ENCODE measurements at places on chromosomes 13 and 19.

DNA sequence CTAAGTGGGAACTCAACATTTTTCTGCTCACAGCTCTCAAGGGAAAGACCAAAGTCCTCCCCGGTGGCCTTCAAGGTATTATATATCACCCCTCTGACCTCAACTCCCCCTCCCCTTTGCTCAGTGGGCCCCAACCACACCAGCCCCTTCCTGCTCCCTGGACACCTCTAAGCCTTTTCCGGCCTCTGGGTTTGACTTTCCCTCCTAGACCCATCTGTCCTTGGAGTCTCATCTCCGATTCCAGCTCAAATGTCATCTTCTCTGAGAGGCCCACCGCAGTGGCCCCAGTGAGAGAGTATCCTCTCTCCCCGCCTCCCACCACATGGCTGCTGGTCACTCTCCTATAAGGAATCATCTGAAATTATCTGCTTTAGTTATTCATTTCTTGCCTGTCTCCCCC, 941 bp upstream of the UHRF1 start:
- no peak for DNase-seq

- peak; percentile 41 for DNase-seq
Measured at GRCh38 chr19:23394511-23394910, 760 bp downstream of the ZNF91 start.

DNA sequence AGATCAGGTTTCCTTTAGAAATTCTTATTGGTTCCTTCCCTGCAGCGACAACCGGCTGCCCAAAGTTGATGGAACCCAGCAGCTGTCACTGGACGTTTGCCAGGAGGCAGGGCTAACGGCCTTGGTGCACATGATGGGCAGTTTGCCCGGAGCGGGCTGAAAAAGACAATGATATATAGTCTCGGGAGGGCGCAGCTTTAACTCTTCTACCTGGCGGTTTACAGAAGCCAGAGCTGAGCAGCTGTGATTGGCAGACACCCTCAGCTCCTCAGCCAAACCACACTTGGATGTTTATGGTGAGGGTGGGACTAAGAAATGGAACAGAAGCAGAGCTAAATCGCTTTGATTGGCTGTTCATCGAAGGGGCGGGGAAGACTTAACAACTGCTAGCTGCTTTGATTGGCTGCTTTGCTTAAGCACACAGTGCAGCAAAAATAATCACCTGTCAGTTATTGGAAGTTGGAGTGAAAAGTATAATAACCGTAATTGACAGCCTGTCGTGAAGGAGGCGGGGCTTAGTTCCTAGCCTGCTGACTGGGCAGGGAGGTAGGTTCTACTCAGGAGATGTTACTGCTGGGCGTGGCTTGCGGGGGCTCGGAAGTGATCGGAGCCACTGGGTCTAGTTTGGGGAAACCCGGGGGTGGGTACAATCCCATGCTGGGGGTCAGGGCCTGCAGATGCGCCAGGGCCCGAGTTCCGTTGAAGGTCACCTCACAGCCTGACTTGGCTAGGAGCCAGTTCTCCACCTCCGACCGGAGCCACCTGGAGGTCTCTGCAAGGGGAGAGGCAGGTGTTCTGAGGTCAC, 7.5 kb downstream of the EMP3 start:
- peak; percentile 100 for DNase-seq

- no peak for DNase-seq
Measured at GRCh38 chr19:48530066-48530720, 18.6 kb upstream of the LMTK3 start.

DNA sequence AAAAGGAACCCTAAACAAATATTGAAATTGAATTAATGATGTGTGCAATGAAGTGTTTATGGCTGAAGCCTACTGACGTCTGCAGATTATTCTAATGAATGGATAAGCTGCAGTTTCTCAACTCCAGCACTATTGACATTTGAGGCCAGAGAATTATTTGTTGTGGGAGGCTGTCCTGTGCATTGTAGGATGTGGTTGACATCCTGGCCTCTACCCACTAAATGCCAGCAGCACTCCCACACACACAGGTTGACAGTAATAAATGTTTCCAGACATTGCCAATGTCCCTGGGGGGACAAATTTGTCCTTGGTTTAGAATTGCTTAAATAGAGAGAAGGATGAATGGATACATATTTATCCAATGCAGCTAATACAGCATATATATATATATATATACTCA, 19.2 kb upstream of the MYH14 start:
- no peak for DNase-seq

DNA sequence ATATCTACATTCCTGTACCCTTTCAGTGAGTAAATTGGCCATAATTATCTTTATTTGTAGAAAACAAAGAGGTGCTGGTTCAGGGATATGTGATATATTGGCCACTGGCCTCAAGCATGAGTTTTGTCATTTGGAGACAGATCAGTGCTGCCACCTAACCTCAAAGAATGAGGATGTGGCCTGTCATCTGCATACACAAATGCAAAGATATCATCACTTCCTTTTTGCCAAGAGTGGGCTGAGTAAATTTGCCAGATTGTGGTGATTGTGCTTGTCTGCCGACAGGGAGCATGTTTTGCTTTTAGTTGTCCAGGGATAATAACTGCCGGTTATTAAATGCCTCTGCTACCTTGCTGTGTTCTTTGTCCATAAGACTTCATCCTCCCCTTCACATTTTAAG, 44.2 kb downstream of the WASF3 start:
- peak; percentile 27 for DNase-seq

DNA sequence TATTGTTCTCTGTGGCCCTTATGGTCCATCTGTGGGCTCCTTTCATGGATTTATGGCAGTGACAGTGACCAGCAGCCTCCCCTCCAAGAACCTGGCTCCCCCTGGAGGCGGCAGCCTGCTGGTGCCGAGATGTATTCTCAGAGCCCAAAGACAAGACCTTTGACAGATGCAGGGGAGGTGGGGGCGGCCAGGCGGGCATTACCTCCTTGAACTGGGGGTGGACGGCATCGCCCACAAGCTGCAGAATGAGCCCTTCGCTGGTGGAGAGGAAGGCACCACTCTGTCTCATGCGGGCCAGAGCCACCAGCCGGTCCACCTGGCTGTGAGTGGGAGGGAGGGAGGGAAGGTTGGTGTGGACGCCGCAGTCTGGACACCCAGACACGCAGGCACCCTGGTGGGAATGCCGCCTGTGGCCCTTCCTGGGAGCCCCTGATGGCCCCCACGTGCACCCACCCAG, 6.6 kb downstream of the ISOC2 start:
- DNase-seq = peak; percentile 59

- DNase-seq = no peak
Measured at GRCh38 chr19:30026933-30027332, 84.9 kb downstream of the URI1 start.

DNA sequence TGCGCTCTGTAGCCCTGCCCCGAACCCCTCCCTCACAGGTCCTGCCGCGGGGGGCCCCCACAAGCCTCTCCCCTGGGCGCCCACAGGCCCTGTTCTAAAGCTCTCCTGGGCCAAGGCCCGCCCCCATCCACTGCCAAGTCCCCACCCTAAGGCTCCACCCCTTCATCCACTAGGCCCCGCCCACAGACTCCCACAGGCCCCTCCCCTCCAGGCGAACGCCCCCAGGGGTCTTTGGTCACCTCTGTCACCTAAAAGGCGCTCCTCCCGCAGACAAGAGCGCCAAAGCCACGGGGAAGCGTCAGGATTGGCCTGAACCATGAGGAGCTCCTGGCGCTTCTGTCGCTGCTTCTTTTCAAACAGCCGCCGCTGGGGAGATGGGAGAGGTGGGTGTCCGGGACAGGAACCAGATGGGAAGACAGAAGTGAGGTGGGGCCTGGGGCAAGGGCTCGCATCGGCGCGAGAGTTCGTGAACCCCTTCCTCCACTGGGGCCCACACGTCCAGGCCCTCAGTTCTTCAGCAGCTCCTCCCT, 2.3 kb downstream of the TULP2 start:
- no peak for DNase-seq

DNA sequence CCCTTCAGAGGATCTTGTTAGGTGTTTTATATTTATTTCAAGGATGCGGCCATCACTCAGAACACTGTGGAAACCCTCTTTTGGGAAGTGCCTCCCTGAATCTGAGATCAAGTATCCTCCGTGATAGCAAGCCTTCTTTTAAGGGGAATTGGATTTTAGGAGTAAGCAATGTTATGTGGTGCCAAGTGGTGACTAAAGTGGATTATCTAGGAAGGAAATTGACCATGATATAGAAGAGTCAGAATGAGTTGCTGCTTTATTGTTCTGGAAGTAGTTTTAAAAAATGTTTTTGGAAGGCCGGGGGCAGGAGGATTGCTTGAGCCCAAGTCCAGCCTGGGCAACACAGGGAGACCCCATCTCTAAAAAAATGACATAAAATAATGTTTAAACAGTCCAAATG, 6.7 kb downstream of the ERCC5 start:
- DNase-seq = no peak

- DNase-seq = no peak
Measured at GRCh38 chr13:35988648-35989081, 142.5 kb downstream of the DCLK1 start.

- DNase-seq = peak; percentile 14
Measured at GRCh38 chr13:26051231-26051656, 572 bp downstream of the SHISA2 start.

- DNase-seq = no peak
Measured at GRCh38 chr13:112809332-112810315, 119.8 kb downstream of the ATP11A start.

DNA sequence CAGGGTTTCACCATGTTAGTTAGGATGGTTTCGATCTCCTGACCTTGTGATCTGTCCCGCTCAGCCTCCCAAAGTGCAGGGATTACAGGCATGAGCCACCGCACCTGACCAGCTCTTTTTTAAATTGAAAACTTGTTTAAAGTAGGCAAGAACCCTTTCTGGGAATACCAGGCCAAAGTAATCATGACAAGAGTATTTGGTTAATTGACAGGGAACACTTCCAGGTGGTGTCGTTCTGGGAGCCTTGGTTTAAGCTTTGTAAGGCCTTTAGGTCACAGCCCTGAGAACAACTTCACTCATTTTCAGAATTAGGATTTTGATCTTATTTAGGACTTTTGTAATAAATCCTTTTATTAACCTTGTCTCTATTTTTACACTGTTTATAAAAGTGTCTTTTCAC, 115.2 kb downstream of the LMO7 start:
- DNase-seq = no peak

Data from epithelial cell of esophagus (primary cell).